ENCODE measurements at places on chromosomes 12 and 14. TPM values are rescaled to one million over a fixed set of nuclear protein-coding genes. Genes with fewer than 3 reads are reported as not detected.

DNA sequence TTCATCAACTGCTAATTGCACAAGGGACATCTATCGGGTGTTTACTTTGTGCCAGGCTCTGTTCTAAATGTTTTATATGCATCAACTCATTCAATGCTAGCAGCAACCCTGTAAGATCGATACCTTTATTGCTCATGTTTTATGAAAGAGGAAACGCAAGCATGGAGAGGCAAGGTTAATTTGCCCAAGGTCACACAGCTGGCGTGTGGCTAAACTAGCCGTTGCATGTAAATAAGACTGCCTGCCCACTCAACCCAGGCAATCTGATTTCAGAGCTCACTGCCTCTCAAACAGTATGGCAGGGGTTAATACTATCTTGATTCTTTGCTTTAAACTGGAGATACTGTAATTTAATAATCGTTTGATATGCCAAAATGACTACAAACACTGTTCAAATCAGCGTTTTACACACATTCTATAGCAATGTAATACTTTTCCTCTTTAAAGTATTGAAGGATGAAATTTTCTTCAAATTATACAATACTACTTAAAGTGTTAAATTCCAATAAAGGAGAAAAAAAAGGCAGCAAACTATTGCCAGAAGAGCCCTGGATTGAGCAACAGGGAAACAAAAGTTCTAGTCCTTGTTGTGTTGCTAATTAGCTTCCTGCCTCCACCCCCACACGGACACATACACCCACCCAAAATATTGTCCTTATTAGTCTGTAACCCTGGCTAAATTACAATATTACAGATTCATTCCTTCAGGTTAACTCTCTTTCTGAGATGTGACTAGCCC is 39.1 kb upstream of the DHRS7 start:
- no peak for DNase-seq

DNA sequence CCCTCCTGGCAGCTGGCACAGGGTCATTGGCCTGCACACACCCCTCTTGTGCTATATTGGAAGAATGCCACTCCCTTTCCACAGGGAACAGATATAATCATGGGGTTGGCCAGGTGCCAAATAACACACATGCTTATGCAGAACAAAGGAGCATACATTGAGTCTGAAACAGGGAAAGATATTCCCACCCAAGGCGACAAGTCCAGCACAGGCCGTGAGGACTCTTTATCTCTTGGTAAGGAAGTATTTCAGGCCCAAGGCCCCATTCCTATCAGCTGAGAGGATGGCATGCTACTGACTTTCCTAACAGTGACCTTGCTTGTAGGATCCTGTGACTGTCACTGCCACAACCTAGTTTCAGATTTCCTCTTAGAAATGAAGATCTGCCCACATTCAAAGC is 59.0 kb upstream of the STXBP6 start:
- DNase-seq: no peak

The TSPAN9 gene
- 28.5 TPM for total RNA-seq

The TAS2R20 gene
- total RNA-seq: 4.6 TPM

DNA sequence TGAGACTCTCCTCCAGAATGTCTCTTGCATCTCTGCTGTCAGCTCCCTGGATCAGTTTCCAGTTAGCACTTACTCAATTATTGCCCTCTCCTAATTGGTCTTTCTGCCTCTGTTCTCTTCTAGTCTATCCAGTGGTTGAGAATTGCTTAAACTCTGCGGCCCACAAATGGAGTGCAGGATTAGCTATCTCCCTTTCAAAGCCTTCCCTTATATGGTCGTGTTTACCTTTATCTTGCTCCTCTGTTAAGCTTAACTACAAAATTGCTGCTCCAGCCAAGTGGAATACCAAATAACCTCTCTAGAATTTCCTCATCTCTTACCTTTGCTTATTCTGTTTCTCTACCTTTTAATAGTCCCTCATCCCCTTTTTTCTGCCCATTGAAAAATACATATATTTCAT is 132.7 kb downstream of the NRXN3 start:
- DNase-seq: no peak

DNA sequence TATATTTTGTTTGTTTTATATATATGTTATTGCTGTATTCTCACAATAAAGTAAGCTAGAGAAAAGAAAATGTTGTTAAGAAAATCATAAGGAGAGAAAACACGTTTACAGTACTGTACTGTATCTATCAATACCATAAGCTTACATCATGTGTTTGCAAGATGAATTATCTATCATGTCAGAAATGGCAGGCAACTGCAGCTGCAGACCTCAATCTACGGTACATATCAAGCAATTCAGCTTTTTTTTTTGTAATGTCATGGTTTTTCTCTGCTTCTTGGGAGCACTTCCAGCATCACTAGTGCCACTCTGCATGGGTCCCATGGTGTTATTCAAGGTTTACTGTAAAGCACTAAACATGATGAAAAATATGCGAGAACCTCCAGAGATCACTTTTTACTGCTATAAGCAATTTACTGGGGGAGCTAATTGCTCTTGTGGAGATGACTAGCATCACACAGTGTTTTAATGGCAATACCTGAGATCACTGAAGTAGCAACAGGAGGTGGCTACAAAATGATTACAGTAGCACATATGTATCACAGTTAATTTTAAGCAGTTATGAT is 9.0 kb upstream of the KRT2 start:
- DNase-seq: no peak

The E2F7 gene
- not detected for total RNA-seq

DNA sequence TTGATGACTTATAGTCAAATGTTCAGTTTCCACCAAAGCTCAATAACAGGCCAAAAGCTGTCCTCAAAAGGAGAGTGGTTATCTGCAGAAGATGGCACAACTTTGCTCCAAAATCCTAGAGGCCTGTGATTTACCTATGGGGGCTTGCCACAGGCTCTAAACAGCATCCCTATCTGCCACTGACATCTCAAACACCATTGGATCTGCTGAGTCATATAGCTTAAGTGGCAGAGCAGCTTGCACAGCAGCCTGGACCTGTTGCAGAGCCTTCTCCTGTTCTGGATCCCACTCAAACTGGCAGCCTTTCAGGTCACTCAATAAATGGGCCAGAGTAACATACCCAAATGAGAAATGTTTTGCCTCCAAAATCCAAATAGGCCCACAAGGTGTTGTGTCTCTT is 60.6 kb upstream of the NAA30 start:
- DNase-seq: no peak

The GALNT6 gene
- 10.4 TPM for total RNA-seq

The TFCP2 gene
- total RNA-seq: 10.1 TPM

The TAPBPL gene
- 16.3 TPM for total RNA-seq

The MTA1 gene
- total RNA-seq: 35.4 TPM

DNA sequence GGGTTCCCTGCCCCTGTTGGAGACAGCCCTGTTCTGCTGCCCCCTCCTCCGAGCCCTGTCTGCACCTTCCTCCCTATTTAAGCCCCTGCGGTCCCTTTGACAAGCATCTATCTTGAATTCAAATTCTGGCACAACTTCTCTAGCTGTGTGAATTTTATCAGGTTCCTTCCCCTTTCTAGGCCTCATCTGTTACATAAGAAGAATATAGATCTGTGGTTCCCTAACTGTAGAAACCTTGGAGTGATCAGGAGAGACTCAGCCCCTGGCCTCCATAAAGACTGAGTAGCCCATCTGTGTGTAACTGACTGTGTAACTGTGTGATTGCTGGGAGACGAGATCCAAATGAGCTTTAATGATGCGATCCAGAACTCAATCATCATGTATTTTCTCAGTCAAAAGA is 13.0 kb upstream of the RACGAP1 start:
- no peak for DNase-seq

GRCh38 chr12:68876461-68876860 is 56.5 kb downstream of the CPM start:
- no peak for DNase-seq

DNA sequence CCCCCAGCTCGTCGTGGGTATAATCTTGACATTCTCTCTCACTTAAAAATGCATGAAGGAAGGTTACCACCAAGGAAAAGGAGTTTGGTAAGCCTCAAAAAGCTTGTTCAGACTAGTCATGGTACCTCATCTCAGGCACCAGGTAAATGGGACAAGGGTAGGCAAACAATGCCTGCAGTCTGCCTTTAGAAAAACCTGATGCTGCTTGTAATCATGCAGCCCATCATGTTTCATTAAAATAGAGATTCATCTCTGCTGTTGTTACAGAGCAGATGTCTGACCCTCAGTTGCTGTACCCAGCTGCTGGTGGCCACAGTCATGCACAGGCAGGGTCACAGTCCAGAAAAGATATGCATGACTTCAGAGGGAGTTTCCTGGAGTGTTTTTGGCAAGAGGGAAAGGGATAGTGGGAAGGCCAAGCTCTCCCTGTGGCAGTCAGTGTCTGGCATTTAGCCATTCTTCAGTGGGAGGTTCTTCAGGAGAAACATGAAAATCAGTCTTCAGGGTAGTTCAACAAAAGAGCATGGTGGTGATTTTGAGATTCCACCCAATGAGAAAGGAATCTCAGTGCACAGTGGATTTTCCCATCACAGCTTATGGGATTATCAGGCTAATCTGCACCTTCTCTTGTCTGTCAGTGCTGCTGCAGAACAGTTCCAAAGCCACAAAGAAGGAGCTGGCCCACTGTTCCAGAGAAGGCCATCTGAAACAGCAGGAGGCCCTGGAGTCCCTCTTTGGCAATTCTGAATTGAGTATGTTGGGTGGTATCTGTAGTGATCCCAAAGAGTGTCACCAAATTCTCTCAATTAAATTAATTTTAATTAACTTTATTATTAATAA is 202.7 kb upstream of the FRMD6 start:
- no peak for DNase-seq

GRCh38 chr14:93007225-93007997 is 84.5 kb downstream of the CHGA start:
- no peak for DNase-seq

- DNase-seq: no peak
Observed at GRCh38 chr12:115362339-115362976, 678.5 kb upstream of the TBX3 start.

GRCh38 chr12:41367726-41368405 is 179.7 kb downstream of the PDZRN4 start:
- DNase-seq: no peak

DNA sequence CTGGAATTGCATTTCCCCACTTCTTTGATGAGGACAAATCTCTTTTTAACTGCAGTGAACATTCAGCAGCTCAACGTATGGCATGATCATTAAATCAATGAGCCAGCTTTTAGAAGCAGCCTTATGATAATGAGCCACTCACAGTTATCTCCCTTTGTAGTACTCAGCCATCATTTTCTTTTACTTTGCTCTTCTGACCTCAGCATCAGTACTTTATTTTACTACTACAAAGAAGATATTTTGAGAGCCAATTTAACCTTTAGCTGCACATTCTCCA is 250.0 kb upstream of the CLEC14A start:
- DNase-seq: no peak

- no peak for DNase-seq
Observed at GRCh38 chr12:31370531-31371255, 44.7 kb upstream of the SINHCAF start.
